ENCODE measurements at places on chromosomes 5 and 9.

DNA sequence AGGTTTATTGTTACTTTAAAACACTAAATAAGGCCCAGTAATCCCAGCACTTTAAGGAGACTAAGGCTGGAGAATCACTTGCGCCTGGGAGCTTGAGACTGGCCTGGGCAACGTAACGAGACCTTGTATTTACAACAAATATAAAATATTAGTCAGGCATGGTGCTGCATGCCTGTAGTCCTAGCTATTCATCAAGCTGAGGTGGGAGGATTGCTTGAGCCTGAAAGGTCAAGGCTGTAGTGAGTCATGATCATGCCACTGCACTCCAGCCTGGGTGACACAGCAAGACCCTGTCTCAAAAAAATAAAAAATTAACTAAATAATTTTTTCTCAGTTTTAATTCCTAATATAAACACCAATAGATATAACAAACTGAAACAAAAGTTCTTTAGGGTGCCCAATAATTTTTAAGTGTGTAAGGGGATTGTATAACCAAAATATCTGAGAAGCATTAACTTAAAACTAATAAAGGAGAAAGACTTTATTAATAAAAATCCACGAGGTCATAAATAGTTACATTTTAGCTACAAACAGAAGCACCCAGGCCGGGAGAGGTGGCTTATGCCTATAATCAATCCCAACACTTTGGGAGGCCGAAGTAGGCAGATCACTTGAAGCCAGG, 32.7 kb downstream of the FAM13B start:
- DNase-seq, result no peak

DNA sequence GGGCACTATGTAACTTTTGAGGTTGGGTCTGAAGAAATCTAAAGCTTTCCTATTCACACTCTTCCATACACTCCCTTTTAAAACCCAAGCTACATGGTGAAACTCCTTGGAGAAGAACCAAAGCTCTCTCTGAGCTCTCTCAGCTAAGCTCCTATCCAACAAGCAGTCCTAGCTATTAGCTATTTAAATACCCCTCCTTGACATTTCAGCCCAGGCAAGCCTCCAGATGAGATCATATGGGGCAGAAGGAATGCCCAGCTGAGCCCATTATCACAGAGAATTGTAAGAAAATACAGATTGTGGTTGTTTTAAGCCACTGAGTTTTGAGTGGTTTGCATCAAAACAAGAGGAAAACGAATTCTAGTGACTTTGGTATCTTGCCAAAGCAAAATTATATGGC, 15.2 kb downstream of the HSPB3 start:
- peak; percentile 62 for DNase-seq

DNA sequence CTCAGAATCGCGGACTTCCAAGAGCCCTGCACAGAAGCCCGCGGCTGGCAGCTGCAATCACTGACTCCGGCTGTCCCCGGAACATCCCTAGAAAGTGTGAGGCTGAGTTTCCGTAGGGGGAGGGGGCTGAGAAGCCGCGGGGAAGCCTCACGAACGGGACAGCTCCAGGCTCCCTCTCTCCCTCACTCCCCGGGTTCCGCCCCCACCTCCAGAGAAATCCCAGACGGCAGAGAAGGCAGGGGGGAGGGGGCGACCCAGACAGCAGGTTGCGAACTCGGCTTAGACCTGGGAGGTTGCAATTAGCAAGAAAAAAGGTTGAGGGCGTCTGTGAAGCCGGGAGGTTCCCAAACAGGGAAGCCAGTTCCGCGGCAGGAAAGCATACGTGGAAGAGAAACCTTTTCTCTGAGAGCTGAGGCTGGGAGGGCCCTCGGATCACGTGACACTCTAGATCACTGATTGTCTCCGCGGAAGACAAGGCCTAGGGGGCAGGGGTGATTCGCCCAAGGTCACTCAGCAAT, 73.8 kb upstream of the CPLX2 start:
- DNase-seq, result peak; percentile 2

DNA sequence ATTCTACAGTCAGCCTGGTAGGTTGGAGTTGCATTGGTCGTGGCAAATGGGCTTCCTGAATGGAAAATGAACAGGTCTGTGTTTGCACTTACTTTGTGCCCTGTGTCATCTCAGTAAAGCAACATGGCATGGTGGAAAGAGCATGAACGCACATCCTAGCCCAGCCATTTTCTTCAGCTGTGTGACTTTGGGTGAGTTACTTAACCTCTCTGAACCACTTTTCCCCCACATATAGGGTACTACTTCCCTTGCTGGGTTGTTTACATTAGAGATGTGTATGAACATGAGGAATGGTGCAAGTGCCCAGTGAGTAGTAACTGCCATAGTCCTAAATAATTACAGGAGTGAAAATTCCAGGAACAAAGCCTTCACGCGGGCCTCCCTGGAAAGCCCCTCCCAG, 83.6 kb downstream of the MVB12B start:
- DNase-seq, result no peak

DNA sequence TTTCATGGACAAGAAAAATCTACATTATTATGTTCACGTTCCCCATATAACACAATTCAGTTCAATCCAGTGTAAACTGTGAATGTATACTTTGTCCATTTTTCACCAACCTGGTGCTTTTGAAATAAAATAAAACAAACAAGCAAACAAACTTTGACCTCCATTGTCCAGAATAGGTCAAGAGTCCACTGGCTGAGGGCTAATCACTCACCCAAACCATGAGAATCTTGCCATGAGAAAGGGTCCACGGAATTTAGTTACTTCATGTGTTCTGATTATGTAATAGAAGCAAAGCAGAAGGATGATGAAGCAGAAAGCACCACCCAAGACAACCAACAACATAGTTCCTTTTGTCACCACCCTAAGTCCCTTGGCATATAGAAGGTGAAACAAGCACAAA, 28.7 kb downstream of the DIAPH1 start:
- DNase-seq, result no peak

- DNase-seq, result no peak
These were observed 30.7 kb upstream of the GPX3 start for GRCh38 chr5:150989695-150990094.
